ENCODE measurements at places on chromosomes 7 and 10.

- DNase-seq = no peak
These were observed 11.5 kb downstream of the AQP1 start for GRCh38 chr7:30923009-30923773.

DNA sequence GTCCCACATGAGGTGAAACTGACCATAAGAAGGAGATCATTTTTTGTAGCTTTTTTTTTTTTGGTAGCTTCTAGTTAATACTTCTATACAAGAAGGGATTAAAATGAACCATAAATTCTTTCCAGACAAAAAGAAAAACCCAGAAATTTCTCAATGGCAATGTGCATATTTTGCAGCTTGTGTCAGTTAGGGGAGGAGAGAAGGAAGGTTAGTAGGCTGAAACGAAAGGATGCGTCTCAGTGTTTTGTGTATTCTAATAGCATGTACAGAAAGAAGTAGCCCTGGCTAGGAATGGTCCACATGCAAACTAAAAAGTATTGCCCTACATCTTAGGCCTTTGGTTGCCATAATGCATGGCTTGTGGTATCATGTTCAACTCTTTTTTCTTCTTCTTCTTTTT lies 90.6 kb downstream of the CACNB2 start:
- no peak for DNase-seq

DNA sequence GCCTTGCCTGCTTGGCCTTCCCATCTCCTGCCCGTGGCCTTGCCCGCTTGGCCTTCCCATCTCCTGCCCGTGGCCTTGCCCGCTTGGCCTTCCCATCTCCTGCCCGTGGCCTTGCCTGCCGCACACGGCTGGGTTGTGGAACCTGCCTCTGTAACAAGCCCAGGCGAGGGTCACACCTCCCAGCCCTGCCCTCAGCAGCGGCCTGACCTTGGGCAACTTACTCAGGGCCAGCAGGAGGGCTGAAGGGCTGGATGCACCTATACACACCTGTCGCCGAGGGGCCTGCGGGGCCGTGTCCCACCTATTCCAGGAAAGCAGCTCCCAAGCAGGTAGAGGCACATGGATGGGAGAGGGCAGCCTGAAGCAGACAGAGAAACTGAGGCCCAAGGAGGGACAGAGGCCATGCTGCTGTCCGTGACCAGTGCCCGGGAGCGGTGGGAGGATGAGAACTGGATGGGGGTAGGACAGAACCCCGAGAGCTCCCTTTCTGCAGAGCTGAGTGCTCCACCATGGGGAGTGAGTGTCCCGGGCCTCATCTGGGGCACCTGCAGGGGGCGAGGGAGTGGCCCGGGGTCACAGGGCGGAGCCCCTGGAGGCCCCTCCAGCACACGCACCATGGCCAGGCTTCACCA lies 277.6 kb downstream of the ELFN1 start:
- DNase-seq = no peak

DNA sequence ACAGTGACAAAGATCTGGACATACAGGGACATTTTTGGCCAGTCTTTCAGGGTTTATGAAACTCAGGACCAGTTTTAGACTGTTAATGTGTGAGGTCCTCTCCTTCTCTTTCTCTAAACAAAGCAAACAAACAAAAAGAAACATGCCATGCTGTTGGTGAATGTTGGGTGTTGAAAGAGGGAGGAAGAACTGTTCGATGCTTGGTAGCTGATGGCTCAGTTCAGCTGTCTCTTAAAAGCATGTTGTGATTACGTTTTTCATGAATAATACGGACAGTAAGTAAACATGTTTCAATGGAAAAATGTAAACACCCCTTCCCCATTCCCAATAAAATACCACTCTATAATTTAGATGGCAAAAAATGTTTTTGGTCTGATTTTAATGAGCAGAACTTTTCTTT lies 219.1 kb downstream of the SEC23IP start:
- no peak for DNase-seq

DNA sequence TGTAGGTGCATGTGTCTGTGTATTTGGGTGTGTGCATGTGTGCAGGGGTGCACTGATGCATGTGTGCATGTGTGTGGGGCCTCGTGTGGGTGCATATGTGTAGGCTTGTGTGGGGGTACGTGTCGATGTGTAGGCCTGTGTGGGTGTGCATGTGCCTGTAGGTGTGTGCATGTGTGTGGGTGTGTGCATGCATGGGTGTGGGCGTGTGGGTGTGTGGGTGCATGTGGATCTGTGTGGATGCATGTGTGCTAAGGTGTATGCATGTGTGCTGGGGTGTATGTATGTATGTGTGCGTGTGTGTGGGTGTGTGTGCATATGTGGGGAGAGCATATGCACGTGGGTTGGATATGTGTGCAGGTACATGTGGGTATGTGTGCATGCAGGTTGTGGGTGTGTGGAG lies 73.2 kb downstream of the NKX6-2 start:
- DNase-seq = no peak

DNA sequence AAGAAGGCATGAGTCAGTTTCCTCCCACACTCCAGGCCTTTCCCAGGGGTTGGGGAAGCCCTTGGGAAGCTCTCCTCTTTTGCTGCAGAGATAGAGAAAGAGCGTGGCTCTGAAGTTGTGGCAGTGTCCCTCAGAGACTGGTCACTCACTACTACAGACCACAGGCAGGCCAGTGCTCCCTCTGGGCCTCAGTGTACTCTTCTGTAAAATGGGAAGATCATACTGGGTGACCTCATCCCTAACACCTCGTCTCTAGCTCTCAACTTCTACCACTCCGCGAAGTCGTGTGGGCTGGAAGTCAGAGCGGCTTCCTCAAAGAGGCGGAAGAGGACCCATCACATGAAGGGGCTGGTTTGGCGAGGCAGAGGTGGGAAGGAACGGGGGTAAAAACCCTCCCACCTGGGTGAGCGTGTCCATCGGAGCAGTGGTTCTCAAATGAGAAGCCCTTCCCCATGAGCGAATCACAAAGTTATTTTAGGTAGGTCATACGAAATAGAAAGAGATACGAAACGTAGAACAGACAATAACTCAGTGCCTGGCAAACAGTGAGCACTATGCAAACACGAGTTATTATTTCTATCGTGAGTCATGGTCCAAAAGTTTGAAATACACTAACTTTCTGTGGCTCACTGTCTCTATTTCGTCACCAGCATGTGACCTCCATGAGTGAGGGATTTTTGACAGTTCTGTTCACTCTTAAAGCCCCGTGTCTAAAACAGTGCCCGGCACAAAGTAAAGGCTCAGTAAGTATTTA lies 32.7 kb downstream of the PRKAG2 start:
- DNase-seq = no peak

GRCh38 chr7:26440233-26441001 lies 148.8 kb downstream of the SNX10 start:
- no peak for DNase-seq

- no peak for DNase-seq
These were observed 234.3 kb downstream of the ADAM12 start for GRCh38 chr10:126153711-126154628.

DNA sequence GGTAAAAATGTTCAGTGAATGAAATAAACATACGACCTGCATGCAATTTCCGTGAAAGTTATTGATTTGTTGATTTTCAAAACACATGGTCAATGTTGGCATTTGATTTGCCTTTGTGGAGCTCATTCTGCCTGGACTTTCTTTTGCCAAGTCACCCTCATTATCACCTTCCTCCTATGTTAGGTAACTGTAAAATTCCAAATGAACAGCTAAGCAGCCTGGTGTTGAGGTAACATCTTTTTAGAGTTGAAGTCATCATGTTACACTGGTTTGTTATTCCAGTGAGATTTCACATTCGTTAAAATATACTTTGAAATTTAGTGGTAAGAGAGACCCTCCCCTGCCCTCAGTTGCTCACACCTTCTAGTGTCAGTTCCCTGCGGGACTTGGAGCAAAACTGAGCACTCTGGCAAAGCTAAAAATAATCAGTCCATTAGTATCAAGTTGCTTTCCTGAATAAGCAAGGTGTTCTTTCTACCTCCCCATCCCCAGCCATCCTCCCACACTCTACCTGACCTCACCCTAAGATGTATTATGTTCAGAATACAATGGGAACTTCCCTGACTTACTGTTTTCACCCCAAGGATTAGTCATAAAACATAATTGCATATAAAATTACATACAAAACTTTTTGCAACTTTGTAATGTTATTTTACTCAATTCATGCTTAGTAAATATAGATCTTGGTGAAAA lies 283.3 kb upstream of the SEMA3A start:
- DNase-seq = no peak

GRCh38 chr10:6995341-6995740 lies 415.3 kb upstream of the PRKCQ start:
- DNase-seq = no peak

- no peak for DNase-seq
These were observed 25.4 kb downstream of the PDGFA start for GRCh38 chr7:494259-494687.

- DNase-seq = no peak
These were observed 1274.0 kb upstream of the CELF2 start for GRCh38 chr10:9743639-9744038.

- no peak for DNase-seq
These were observed 82.4 kb upstream of the LRRTM3 start for GRCh38 chr10:66843396-66843795.

DNA sequence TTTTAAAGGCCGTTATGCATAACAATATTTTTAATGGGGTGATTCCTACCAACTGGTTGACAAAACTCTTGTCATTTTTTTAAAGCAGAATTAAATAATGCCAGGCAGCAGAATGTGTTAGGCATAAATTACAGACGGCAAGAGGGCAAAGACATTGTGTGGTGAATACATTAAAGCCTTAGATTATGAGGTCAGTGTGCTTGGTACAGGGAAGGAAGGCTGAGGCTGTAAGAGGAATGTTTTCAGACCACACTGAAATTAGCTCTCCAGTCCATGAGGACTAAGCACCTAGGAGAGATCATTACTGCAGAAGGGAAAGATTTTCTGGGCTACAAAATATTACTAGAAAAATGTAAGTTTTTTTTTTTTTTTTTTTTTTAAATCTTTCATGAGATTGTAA lies 312.8 kb upstream of the PRKCQ start:
- DNase-seq = no peak

DNA sequence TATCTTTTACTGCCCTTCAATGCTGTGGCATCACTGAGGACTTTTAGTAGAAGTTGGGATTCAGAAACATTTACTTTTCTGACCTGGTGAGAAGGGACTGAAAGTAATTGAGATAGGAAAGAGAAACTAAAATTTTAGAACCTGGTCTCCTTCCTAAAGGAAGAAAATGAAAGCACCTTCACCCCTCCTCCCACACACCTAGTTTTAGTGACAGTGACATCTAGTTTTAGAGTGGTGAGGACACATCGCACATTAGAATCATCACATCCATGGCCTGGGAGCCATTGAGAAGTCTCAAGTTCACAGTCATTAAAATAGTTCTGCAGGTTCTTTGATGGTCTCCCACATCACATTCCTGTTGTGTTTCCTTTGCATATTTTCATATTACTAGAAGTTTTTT lies 16.1 kb downstream of the TAS2R41 start:
- DNase-seq = no peak

DNA sequence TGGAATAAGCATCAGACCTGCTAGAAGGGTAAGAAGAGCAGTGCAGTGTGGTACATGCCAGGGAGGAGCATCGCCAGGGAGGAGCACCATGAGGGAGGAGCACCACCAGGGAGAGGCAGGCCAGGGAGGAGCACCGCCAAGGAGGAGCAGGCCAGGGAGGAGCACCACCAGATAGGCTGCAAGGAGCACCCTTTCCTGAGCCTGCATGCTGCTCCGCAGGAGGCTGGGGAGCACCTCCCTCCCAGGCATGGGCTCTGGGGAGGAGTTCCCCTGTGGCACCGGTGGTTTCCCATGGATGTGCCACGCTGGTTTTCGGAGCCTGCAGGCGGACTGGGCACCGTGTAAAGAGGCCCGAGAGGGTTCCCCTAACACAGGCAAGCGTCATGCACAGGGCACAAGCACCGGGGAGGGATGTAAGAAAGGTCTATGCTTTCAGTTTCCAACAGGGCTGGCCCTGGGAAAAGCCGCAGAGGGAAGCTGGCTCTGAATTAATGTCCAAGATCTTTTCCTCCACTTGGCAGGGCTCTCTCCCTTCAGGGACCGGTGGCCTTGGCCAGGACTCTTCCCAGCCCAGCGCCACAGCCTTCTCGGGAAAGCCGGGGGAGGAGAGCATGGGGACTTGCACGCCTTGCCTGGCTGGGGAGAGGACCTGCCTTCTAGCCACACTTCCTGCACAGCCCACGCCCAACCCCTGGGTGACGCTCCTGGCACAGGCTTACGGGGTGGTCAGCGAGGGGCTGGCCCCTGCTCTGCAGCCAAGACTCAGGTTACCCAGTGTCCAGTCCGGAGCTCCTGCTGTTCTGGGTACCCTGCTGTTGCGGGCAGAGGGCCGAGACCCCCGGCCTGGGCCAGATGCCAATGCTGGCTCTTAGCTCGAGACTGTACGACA lies 11.5 kb upstream of the GPER1 start:
- DNase-seq = no peak

DNA sequence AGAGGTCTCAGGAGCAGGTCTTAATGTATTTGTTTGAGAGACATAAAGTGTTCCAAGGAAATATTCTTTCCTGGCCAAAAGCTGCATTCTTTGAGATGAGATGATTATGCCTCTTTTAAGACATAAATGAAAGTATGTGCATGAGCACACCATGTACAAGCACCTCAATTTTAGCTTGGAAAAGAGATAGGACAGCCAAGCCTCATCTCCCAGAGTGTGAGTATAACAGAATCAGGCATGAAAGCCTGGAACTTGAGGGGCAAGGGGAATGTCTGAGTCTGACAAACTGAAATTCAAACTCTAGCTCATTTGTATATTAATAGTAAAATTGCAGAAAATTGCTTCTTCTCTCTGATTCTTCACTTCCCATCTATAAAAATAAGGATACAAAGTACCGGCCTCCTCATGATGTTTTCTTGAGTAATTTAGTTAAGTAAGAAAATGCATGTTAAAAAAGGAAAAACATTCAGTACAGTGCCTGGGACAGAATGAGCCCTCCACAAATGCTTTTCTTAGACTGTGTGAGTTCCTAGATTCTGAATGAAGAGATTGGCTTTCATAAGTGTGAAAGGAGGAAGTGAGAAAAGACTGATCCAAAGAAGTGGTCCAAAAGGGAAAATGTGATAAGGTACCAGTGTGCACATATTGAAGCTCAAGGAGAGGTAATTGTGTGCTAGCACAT lies 1260.9 kb upstream of the SORCS1 start:
- DNase-seq = no peak

GRCh38 chr7:46756256-46756655 lies 825.7 kb downstream of the TNS3 start:
- DNase-seq = no peak

DNA sequence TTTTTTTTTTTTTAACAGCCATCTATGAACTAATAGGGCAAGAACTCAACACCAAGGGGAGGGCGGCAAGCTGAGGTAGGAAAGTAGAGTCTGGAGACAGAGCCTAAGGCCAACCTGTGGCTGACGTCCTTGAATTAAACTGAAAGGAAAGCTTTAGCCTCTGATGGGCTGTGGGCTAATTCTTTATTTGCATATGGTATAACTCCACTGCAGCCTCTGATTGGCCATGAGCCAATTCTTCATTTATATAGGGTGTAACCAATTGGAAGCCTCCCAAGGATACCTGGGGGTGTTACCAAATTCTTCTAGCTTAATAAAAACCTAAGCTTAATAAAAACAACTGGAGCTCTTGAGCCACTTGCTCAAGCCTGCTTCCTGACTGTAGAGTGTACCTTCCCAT lies 10.3 kb downstream of the TYW1 start:
- DNase-seq = no peak

GRCh38 chr7:2666155-2666554 lies 21.8 kb upstream of the AMZ1 start:
- no peak for DNase-seq

All from NCI-H446 treated with DMSO at 0.1 percent for 48 hours (cell line).